ENCODE measurements at places on chromosomes 6 and 20.

DNA sequence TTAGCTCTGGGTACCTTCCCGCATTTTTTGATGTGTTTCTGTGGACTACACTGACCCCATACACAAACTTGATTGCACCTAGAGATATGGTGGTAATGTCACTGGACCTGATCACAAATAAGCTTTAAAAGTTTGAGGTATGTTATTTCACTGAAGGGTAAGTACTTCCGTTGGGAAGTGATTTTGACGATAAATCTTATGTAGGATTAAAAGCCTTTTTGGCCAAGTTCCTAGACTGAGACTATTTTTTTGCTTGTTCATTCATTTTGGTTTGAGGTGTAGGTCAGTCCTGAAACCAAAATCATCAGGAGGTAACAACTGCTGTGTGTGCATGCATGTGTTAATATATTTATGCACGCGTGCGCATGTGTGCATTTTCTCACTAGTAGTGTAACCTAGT lies 336.3 kb downstream of the TFAP2A start:
- DNase-seq = no peak

DNA sequence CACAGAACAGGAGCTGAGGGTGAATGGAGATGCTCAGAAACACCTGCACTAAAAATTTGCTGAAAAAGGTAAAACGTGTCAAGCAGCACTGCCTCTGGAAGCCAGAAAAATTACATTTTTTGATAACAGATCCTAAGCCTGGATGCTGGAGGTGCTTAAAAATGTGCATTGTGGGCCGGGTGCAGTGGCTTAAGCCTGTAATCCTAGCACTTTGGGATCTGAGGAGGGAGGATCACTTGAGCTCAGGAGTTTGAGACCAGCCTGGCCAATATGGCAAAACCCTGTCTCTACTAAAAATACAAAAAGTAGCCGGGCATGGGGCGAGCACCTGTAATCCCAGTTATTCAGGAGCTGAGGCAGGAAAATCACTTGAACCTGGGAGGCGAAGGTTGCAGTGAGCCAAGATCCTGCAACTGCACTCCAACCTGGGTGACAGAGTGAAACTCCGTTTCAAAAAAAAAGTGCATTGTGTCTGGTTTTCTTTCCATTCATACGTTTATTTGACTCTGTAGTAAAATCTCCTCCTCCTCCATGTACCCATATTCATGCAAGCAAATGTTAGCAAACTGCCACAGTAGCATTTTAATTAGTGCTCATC lies 587 bp upstream of the BTN3A1 start:
- DNase-seq = no peak

DNA sequence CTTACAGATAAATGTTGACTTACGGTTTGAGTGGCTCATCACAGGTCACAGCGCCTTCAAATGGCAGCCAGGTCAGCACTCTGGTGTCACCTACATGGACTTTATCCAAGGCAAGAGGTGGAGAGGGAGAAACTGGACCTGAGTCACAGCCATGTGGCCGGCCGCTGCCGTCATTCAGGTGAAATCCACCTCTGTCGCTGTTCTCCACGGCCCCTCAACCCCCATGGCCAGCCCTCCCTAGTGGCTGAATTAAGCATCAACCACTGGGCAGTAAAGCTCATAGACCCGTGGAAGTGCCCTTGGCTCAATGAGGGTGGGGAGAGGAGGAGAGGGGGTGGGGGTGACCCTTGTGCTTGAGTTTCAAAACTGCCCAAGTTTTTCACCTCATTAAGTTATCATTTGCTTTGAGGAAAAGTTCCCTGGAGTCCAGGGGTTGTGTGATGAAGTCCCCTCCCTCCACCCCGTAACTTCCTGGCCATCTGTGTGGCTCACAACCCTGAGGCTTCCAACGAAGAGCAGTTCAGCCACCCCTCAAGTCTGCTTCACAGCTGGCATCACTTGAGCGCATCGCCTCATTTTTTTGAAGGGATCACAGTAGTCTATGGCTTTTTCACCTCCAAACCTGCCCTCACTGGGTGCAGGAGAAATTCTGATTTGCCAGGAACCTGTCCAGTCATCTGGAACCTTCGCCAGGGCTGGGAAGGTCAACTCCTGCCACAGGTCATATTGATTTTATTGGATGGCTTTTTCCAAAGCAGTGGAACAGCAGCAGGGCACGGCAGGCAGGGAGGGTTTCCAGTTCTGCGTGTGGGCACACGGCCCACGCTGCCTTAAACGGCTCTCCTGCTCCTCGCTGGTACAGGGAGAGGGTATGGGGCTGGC lies 43.5 kb upstream of the APCDD1L start:
- no peak for DNase-seq

GRCh38 chr6:32666420-32667300 lies at the start of gene HLA-DQB1:
TSS of gene HLA-DQB1 (minus strand) at chr6:32666657. CDS start at chr6:32666607, 50 bp downstream.
- DNase-seq = peak; percentile 26

- DNase-seq = peak; percentile 44
Observed at GRCh38 chr6:116971959-116972358, 94.9 kb downstream of the RFX6 start.

GRCh38 chr6:16591396-16592222 lies 169.7 kb downstream of the ATXN1 start:
- no peak for DNase-seq

- peak; percentile 36 for DNase-seq
Observed at GRCh38 chr6:152573762-152574161, 63.4 kb downstream of the SYNE1 start.

- no peak for DNase-seq
Observed at GRCh38 chr6:24761193-24761835, 13.4 kb upstream of the GMNN start.

DNA sequence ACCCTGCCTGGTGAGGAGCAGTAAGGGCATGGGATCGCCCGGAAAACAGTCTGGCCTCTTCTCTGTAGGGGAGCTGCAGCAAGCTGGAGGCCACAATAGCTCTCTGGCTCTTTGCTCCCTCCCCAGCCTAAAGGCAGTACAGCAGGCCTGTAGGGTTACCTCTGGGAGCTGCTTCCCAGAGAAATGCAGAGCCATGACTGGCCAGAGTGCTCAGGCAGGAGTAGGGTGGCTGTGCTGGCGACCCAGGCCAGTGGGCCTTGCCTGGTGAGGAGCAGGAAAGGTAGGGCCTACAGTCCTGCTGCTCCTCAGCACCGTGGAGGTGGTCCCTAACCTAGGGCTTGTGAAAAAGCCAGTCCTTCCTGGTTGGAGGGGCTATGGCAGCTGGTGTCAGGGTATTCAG lies 129.9 kb upstream of the CHD6 start:
- no peak for DNase-seq

- no peak for DNase-seq
Observed at GRCh38 chr6:144361016-144361415, 75.9 kb downstream of the UTRN start.

- peak; percentile 5 for DNase-seq
Observed at GRCh38 chr20:57501461-57502335, 23.2 kb downstream of the CTCFL start.

DNA sequence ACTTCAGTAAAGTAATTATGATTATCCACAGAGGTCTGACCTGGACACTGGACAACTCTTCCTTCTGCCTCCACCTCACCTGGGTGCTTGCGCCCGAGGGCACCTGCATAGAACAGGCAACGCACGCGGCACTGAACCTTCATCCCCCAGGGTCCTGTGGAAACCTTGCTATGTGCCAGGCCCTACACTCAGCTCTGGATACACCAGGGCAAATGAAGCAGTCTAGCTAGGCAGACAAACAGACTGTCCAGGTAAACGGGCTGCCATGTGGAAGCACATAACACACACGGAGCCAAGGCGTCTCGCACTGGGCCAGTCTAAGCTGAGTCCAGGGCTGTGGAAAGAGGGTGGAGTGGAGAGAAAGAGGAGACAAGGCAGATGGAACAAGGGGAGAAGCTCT lies 109.3 kb upstream of the AFDN start:
- no peak for DNase-seq

- peak; percentile 31 for DNase-seq
Observed at GRCh38 chr6:69696273-69696672, 100.5 kb downstream of the LMBRD1 start.

DNA sequence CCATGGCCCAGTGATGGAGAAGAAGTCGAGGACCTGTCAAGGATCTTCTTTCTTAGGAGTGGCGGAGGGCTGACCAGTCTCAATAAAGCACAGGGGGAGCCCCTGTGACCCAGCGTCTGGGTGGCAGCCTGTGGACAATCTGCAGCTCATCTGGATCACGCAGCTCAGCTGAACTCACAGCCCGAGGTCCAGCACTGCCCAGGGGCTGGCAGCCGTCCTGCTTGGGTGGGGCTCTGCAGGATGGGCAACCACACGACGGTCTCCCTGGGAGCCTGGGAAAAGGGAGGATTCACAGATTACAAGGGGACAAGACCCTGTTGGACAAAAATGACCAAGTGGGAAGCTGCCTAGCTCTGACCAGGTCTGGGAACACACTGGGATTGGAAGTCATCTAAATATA lies 110.8 kb downstream of the MYLK4 start:
- no peak for DNase-seq

GRCh38 chr6:122886481-122886880 lies 97.4 kb downstream of the SMPDL3A start:
- DNase-seq = no peak

GRCh38 chr6:2179950-2180349 lies 65.5 kb downstream of the GMDS start:
- peak; percentile 60 for DNase-seq

DNA sequence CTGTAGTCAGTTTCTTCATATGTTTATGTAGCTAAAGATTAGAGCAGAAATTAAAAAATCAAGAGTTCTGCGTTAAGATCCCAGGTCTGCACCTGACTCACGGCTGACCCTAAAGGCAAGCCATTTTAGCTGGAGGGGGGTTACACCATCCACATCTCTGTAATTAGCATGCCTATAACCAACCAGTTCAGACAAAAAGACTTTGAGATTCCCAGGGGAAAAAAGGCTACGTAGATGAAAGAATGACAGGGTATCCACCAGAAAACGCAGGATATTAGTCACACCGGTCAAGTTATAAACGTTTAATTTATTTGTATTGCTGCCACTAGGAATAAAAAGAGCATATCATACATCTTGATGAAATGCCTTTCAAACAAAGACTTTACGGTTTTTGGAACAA lies 299.1 kb downstream of the FOXC1 start:
- no peak for DNase-seq

- no peak for DNase-seq
Observed at GRCh38 chr20:54026295-54027064, 43.9 kb downstream of the BCAS1 start.

DNA sequence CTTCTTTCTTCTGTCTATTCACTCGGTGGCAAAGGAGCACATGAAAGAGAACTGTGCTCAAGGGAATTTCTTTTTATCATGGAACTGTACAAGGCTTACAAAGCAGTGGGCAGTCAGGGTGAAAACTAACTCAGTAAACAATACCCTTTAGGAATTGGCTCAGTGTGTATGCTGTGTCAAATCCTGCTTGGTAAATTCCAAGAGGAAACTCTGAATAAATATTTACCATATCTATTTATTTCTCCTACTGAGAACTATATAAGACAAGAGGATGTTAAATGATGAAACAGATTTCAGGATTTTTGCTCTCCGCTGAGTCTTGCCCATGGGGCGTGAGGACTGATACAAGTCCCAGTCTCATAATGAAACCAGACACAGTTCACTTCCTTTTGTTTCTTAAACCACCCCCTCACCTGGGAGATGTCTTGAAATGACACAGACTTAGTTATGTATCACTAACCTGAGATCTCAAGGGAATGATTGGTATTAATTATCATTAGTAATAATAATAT lies 188.8 kb downstream of the BACH2 start:
- DNase-seq = no peak

- no peak for DNase-seq
Observed at GRCh38 chr20:9166153-9166780, 97.4 kb downstream of the PLCB4 start.

DNA sequence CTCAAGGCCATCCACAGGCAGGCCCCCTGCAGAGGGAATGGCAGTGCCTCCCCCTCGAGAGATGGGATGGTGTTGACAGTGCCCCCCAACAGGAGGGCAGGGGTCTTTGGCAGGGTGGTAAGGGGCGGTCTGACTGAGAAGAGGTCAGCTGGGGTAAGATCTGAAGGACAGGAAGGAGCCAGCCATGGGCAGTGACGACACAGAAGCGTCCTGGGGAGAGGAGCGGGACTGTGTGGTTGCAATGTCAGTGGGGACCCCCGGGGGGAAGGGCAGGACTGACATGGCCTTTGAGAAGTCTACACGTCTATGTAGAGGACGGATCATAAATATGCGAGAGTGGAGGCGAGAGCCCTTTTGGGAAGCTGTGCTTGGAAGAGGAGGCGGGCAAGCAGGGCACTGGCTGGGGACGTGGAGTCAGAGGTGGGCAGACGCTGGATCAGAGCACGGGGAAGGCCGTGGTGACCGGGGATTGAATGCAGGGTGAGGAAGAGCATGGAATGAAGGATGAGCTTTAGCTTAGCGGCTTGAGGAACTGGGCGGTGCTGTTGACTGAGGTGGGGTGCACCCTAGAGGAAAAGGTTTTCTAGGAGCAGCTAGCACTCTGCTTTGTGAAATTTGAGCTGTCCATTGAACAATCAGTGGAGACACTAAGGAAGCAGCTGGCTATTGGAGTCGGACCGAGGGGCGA lies 82.5 kb upstream of the AGPAT4 start:
- DNase-seq = no peak

GRCh38 chr20:41064377-41064776 lies 35.8 kb downstream of the TOP1 start:
- DNase-seq = no peak

DNA sequence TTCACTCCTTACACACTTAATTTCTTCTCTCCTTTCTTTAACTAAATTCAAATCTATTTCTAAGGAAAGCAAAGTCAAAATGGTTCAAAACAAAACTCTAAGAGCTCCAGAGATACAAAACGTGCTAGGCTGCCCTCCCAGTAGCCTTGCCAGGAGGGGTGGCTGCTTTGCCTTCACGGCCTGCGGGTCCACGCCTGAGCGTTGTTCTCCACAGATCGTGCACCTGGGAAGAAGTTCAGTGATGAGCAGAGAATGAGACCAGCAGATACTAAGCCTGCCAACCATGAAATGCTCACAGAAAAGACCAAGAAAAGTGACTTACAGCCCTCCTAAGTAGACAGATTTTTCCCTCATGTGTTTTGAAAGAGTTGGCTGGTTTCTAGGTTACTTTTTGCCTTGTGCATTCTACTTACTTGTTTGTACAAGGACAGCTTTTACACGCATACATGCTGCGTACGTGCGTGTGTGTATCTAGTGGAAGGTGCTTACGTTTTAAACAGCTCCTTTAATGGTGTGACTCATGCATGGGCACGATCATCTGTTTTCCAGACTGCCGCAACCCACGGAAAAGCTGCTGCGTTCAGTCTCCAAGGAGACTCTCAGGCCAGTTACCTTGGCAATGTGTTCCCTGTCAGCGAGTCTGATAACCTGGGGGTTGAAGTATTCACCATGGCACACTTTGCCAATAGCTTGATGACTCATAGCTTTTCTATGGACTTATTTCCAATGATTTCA lies 32.4 kb upstream of the PBOV1 start:
- peak; percentile 76 for DNase-seq

DNA sequence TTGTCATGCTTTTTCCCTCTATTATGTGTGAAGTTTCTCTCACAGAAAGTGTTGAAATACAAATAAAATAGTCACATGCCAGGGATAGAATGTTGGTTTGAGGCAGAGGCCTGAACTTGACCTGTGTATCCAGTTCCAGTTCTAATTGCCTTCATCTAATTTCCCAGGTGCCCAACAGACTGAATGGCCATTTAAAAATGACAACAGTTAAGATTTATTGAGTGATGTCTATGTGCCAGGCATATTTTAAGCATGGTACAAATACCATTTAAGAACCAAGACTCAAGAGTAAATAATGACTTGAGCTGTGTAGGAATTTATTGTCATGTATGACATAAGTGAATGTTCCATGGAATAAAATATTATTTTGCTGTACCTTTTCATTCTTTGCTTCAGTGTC lies 87.6 kb upstream of the EMILIN3 start:
- DNase-seq = no peak

Measured in cardiac fibroblast (primary cell).